Stimulated activated CD8-positive, alpha-beta memory T cell treated with anti-CD3 and anti-CD28 coated beads, Interleukin-4, amount 100 ng/mL, for 1 hour (primary cell): ENCODE measurements at places on chromosomes 2 and 18.

- DNase-seq, result no peak
These were observed 172.3 kb downstream of the PRKCE start for GRCh38 chr2:45823723-45824206.

DNA sequence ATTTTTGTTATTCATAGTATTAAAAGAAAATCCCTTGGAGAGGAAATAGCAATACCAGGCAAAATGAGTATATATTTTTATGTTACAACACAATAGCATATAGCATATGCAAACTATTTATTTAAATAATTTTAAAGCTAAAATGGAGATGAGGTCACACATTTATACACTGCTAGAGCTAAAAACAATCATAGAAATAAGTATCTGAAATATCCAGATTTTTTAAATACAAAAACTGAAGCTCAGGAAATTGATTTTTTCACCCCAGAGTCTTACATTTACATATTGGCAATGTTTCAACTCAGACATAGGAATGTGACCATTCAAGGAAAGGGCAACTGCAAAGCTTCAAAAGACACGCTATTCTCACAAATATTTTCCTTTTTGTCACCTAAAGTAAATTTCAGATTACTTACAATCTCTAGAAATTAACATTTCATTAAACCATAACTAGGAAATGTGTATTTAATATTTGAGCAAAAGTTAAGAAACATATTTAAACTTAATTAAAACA lies 8.9 kb downstream of the TFPI start:
- no peak for DNase-seq

DNA sequence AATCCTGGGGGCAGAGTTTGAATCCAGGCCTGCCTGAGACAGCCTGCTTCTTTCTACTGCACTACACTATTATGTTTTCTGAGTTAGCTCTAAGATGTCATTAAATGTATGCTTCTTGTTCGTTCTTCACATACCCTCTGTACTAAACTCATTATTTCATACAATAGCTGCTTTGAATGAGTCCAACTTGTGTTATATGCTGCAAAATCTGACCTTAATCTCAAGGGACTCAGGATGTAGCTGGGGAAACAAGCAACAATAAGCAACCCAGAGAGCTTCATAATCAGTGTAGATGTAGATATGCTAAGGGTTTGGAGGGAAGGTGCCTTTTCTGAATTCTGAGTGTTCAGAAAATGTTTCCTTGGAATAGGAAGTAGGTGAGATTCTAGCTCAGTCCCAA lies 14.4 kb downstream of the FMNL2 start:
- DNase-seq, result no peak

- no peak for DNase-seq
These were observed at the start of gene DOK6 for GRCh38 chr18:69400253-69400975. Gene DOK6 (plus strand): TSS chr18:69400888.

GRCh38 chr2:9655441-9656269 lies 24.9 kb upstream of the YWHAQ start:
- peak; percentile 9 for DNase-seq

GRCh38 chr2:64915510-64915900 lies 73.7 kb upstream of the SLC1A4 start:
- DNase-seq, result no peak

GRCh38 chr18:50614838-50615237 lies 55.0 kb downstream of the MAPK4 start:
- no peak for DNase-seq

GRCh38 chr2:47054036-47054555 lies 101.0 kb downstream of the STPG4 start:
- DNase-seq, result no peak

- DNase-seq, result no peak
These were observed 403.7 kb downstream of the STK39 start for GRCh38 chr2:167843657-167844056.

- DNase-seq, result no peak
These were observed 174.1 kb downstream of the UXS1 start for GRCh38 chr2:106020032-106020431.

- no peak for DNase-seq
These were observed 97.0 kb downstream of the RNF144A start for GRCh38 chr2:7014174-7014640.

DNA sequence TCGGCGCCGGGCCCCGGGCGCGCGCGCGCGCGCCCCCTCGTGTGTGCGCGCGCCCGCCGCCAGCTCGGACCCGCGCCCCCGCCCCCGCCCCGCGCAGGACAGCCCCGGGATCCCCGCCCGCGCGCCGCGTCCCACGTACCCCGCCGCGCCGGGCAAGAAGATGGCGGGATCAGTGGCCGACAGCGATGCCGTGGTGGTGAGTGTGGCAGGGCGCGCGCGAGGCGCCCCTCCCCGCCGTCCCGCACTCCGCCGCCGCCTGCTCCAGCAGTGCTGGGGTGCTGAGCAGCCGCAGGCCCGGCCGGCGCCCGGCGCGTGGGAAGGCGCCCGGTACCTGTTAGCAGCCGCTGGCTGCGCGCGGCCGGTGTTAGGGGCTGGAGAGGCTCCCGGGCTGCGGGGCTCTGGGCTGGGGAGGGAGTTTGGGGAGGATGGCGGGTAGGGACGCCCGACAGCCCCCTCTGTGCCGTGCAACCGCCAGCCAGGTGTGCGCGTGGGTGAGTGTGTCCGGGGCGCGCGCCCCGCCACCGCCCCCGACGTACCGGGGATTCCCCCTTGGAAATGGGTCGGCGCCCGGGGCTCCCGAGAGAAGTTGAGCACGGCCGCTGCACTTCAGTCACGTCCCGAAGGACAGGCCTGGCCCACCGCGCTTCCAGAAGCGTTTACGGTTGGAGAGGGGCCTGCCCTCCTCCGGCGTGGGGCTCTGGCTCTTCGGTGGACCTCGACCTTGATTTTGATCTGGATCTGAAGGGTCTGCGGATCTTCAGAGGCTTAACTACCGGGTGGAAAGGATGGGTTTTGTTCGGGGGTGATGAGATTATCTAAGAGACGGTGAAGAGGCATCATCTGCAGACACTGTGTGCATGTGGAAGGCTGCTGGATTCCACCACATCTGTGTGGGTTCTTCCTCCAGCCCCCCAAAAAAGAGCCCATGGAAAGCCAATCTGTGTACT lies 697 bp downstream of the LGALSL start:
- DNase-seq, result no peak

DNA sequence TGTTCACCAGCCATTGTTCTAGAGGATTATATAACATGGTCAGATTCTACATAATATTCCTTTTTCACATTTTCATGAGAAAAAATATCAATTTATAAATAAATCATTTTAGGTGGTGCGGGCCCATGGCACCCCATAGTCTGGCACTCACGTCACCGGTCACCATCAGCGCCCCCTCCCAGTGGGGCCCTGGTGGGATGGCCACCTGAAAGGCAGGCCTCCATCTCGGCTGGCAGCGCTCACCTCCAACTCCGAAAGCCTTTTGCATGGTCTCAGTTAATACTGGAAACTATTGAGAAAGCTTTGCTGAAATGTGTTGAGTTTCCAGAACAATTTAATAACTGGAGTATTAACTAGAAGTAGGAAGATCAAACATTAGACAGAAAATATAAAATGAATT lies 141.4 kb upstream of the SALL3 start:
- no peak for DNase-seq

GRCh38 chr2:214808981-214809750 lies at the start of gene BARD1:
Gene BARD1 (minus strand): TSS chr2:214809683. CDS start chr2:214809569, 114 bp downstream.
- peak; percentile 20 for DNase-seq

- no peak for DNase-seq
These were observed 119.3 kb downstream of the PRKCE start for GRCh38 chr2:45770811-45771210.

DNA sequence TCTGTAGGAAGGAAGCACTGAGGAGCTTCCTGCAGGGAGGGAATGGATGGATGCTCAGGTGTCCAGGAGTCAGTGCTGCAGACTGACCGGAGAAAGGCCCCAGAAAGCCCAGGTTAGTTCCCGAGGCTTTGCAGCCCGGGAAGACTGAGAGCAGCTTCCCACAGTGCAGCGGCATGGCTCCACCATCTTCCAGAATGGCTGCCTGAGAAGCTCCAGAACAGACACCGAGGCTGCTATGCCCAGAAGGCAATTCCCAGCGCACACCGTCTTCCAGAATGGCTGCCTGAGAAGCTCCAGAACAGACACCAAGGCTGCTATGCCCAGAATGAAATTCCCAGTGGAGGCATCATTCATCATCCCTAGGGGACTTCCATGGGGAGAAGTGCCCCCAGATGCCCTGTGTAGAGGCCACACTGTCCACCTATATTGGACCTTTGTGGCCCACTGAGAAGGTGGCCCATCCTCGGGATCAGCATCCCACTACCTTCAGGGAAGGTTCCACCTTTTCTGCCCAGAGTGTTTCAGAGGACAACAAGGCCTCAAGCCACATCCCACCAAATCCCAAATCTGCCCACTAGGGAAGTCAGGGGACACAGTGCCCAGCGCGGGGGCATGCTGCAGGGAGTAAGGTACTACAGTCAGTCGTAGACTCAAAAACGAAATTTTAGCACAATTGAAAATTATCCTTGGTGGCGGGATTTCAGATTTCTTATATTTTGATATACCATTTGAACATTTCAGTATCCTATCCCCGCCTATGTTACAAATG lies 80.5 kb downstream of the KCNF1 start:
- DNase-seq, result no peak

DNA sequence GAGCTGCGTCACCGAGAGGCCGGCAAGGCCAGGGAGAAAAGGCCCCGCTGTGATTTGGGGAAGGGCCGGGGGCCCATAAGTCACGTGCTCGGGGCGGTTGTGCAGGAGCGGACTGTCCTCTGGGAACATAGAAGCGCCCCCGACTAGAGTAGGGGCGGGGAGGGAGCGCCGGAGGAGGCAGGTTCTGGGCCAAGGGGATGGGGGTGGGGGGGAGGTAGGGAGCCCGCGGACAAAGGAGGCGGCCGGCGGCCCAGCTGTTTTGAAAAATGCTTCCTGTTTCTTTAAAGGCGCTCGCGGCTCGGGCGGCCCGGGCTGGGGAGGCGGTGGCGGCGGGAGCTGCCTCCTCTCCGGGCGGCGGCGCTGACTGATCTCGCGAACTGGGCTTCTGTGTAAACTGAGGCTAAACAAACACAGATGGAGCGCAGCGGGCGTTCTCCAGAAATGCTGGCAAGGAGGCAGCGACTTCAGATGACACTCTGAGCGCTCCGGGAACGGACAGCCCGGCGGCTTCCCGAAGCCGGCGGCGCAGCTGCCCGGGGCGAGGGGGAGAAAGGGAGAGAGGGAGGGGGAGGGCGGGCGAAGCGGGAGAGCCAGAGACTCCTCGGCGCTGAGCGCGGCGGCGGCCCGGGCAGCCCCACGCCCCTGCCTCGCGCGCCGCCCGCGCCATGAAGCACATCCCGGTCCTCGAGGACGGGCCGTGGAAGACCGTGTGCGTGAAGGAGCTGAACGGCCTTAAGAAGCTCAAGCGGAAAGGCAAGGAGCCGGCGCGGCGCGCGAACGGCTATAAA lies at the start of gene ATOH8:
Gene ATOH8 (plus strand): TSS at position 467 of the 788 bp plus-strand sequence. CDS start 199 bp downstream, at position 666.
- no peak for DNase-seq

GRCh38 chr18:48878471-48878870 lies 72.3 kb downstream of the SMAD7 start:
- DNase-seq, result no peak

DNA sequence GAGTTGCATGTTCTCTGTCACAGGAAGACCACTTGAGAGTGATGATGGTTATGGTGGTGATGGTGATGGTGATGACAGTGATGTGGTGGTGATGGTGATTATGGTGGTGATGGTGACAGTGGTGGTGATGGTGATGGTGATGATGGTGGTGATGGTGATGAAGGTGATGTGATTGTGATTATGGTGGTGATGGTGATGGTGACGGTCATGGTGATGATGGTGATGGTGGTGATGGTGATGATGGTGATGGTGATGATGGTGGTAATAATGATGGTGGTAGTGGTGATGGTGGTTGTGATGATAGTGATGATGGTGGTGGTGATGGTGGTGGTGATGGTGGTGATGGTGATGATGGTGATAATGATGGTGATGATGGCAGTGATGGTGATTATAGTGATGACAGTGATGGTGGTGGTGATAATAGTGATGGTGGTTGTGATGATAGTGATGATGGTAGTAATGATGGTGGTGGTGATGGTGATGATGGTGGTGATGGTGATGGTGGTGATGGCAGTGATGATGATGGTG lies 93.7 kb downstream of the ASB1 start:
- DNase-seq, result no peak

- no peak for DNase-seq
These were observed 364.3 kb downstream of the PLCL1 start for GRCh38 chr2:198168651-198169050.

- DNase-seq, result no peak
These were observed 110.2 kb upstream of the PIEZO2 start for GRCh38 chr18:11259469-11260150.

GRCh38 chr2:101748000-101748399 lies 50.5 kb downstream of the MAP4K4 start:
- DNase-seq, result no peak

DNA sequence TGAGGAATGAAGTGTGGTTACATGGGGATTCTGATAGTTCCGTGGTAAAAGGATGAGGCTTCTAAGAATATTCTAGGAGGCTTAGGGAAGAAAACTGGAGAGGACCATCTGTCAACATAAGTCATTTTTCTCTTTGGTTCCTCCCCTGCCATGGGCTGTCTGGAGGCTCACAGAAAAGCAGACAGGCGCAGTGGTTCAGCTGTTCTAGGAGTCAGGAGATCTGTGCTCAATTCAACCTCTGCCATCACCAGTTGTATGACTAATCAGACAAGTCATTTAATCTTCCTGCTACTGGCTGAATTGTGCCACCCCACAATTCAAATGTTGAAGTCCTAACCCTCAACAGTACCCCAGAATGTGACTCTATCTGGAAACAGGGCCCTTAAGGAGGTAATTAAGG lies 36.4 kb downstream of the ADAM17 start:
- no peak for DNase-seq

GRCh38 chr2:147827088-147827375 lies 17.8 kb upstream of the ACVR2A start:
- DNase-seq, result no peak

DNA sequence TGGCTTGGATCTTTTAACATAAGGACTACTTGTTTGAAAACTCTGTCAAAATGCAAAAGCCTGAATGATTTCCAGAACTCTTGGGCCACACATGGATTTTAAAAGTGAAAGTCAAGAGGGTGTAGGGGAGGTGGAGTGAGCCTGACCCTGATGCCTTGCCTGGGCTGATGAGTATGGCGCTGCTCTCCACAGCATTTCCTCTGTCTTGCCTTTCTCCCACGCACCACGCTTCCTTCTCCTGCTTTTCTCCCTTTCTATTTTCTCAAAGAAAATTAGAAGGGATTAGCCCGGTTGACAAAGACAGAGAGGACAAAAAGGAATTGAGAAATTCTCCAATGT lies 207.0 kb upstream of the CCDC68 start:
- DNase-seq, result no peak

GRCh38 chr2:30867385-30867784 lies 60.1 kb upstream of the CAPN13 start:
- DNase-seq, result no peak
